ENCODE measurements at places on chromosomes 7 and 10.

GRCh38 chr10:6274040-6274439 lies 71.3 kb downstream of the PFKFB3 start:
- DNase-seq: no peak

- DNase-seq: no peak
Observed at GRCh38 chr10:117246997-117247671, 6.2 kb downstream of the SLC18A2 start.

DNA sequence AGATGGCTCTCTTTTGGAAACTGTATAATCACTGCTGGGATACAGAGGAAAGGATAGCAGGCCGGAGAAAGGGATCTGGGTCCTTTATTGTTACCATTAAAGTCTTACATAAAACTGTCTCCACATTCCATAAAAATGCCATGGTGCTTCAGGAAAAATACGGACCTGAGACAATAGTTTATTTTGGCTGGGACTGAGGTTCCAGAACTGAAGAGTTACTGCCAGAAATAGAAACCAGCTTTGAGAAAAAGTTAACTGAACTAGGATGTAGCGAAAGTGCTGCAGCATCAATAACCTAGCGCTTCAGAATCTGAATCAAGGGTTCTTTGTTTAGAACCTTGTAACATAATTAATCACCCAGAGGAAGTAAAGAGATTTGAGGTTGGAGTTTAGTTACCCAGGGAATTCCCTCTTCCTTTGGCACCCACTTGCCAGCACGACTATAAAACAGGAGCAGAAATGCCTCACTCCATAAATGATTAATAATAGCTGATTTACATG lies 38.0 kb downstream of the MEOX2 start:
- no peak for DNase-seq

- no peak for DNase-seq
Observed at GRCh38 chr10:113228530-113228929, 278.5 kb downstream of the TCF7L2 start.

DNA sequence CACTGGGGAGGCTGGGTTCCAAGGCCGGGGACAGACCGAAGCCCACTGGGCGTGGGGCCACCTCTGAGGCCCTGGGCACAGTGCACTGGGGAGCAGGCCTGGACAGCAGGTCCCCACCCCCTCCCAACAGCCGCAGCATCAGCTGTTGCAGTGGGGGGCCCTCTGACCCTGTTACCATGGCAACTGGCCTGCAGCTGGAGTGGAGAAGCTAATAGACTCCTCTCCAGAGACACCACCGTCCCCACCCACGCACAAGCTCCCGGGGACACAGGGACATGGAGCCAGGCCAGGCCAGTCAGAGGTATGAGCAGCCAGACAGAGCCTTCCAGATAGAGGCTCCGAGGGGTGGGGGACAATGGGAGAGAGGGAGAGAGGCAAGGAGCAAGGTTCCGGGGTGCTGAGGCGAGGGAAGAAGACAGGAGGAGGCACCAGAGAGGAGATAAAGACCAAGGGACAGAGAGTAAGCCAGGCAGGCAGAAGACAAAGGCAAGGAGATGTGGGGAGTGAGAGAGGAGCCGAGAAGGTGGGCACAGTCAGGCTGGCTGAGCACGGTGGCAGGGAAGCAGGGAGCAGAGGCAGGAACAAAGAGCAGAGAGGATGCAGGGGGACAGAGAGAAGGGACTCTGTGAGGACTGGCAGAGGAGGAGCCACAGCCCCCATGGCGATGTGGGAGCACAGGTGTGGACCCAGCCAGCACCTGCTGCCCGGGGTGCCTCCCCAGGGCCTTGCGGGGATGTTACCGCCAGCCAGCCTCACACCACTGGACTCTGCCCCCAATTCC lies 6.7 kb downstream of the KCNH2 start:
- DNase-seq: no peak

GRCh38 chr10:51918884-51919325 lies 219.5 kb upstream of the CSTF2T start:
- no peak for DNase-seq

GRCh38 chr10:66538908-66539307 lies 386.9 kb upstream of the LRRTM3 start:
- no peak for DNase-seq

DNA sequence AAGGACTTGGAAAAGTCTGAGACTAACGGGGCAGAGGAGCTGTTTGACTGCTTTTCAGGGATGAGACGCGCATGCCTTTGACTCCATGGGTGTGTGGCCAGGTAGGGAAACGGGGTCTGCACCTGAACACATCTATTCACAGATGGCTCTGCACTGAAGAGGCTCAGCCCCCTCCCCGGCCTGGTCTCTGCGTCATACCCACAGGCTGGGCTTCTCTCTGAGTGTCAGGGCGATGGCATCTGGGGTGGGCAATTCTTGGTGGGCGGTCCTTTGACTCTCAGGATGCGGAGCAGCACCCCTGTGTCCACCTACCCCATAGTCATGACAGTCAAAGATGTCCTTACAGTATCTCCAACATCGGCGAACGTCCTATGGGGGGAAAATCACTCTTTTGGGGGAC lies 23.0 kb downstream of the PFKP start:
- DNase-seq: no peak
